Psoas muscle (tissue), 8 donors: ENCODE measurements at places on chromosomes 4 and X. TPM values are rescaled to one million over a fixed set of nuclear protein-coding genes. Genes with fewer than 3 reads are reported as not detected.

NUDT10 gene
- not detected for total RNA-seq

SSX3 gene
- not detected for total RNA-seq

CRMP1 gene
- total RNA-seq: 0.39 TPM

SUPT20HL2 gene
- not detected for total RNA-seq

FAM241A gene
- 2.6 TPM for total RNA-seq

EREG gene
- total RNA-seq: 0.20 TPM

NKX6-1 gene
- not detected for total RNA-seq

RS1 gene
- total RNA-seq: not detected

SASH3 gene
- total RNA-seq: 1.8 TPM

DIAPH2 gene
- 16.1 TPM for total RNA-seq

AADAT gene
- 1.5 TPM for total RNA-seq

ENOPH1 gene
- total RNA-seq: 10.6 TPM

PAGE2B gene
- total RNA-seq: not detected

DCAF16 gene
- 10.4 TPM for total RNA-seq

SNCA gene
- total RNA-seq: 1.0 TPM

CSAG1 gene
- total RNA-seq: not detected

ARMCX2 gene
- total RNA-seq: 12.9 TPM

GRIA3 gene
- total RNA-seq: 0.10 TPM

CXCL8 gene
- total RNA-seq: not detected

UTP14A gene
- 18.9 TPM for total RNA-seq

UGT2A3 gene
- not detected for total RNA-seq

CENPVL1 gene
- not detected for total RNA-seq

GYPE gene
- total RNA-seq: 0.14 TPM

RBM46 gene
- not detected for total RNA-seq

TNIP3 gene
- total RNA-seq: not detected

HPGD gene
- 1.0 TPM for total RNA-seq

RASGEF1B gene
- 3.0 TPM for total RNA-seq

KIT gene
- total RNA-seq: 2.1 TPM

CT83 gene
- total RNA-seq: not detected

IL2RG gene
- total RNA-seq: 1.2 TPM
